ENCODE measurements at places on chromosomes 6 and 20.

GRCh38 chr6:167811442-167812087 is 15.1 kb upstream of the AFDN start:
- DNase-seq, result no peak

GRCh38 chr20:37353285-37353849 is 7.4 kb downstream of the SRC start:
- DNase-seq, result no peak

- DNase-seq, result no peak
Observed at GRCh38 chr20:57544838-57545564, 15.9 kb upstream of the PCK1 start.

GRCh38 chr6:139370999-139371345 is 3.5 kb downstream of the CITED2 start:
- no peak for DNase-seq

GRCh38 chr20:35899064-35899463 is 55.2 kb downstream of the SCAND1 start:
- DNase-seq, result no peak

DNA sequence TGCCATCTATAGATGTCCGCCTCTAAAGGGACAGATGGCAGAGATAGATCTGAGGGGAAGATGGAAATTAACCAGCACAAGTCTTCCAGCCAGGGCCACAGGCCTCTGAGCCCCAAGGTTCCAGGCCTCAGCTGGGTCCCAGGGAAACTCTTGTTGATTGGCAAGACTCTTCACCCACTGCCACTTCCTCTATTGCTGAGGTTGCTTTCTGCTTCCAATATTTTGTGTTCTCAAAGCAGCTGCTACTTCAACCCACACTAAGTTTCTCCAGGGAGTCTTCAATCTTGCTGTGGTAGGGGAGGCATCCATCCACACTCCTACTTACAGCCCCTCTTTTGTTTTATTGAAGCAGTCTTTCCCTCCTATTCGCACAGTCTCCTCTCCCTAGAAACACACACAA is 36.4 kb upstream of the SASH1 start:
- DNase-seq, result no peak

- no peak for DNase-seq
Observed at GRCh38 chr6:53862662-53863462, 68.1 kb downstream of the LRRC1 start.

- DNase-seq, result no peak
Observed at GRCh38 chr20:58084966-58085365, 143.5 kb downstream of the ANKRD60 start.

GRCh38 chr6:150715133-150715532 is 115.4 kb downstream of the PLEKHG1 start:
- DNase-seq, result no peak

DNA sequence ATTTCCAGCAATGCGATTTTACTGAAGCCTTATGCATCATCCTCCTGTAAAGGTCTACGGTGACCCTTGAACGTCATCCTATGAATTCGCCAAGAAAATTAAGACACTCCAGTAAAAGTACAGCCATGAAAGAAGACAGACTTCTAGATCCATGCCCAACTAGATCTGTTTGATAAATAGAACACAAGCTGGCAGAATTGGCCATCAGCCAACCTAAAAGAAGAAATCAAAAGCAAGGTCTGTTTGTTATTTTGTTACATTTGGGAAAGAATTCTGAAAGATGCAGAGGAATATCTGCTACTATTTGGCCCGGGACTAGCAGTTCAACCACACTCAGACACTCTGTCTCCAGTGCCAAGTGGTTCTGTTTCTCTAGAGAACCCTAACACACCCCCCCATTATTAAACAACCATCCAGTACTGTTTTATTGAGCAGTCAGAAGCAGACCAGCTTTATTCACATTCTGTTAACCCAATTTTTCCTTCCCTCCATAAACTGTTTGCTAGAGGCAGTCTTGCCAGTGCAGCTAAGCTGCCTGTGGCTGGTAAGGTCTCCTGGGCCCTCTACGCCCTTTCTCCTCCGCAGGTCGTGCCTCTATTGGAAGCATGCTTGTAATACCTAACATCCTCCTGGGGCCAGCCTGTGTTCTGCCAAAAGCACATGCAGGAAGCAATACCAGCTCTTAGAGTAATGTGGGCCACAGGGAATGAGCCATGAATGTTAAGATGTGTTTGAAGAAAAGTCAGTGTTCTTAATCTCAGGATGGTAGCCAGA is 30.7 kb downstream of the LY86 start:
- DNase-seq, result no peak

DNA sequence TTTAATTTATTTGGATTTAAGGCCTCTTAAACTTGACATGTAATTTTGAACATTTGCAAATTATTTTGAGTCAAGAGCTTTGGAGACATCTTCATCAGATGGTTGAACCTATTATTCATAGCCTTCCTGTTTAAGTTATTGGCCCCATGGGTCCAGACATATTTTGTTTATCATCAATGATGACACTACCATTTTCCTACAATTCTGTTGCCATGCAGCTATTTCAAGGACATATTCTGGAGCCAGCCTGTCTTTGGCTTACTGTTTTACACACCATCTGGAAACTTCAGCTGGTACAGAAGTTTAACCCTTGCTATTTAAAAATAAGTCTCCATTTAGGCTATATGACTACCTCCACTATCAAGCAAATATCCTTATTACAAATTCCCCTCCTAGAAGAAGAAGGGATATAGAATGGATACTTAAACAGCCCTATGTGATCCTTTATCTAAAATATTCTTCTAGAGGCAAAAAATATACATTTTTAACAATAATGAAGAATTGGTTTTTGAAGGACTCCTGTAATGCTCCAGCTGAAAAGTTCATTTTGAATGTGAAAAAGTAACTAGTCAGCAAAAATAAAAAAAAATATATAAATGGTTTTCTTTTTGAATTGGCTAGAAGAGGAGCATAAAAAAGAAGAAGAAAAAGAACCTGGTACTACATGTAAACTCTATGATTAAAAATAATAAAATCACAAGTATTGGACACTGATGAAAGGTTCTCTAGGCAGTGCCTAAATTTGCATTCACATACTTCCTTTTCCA is 544.0 kb upstream of the HS3ST5 start:
- DNase-seq, result no peak

DNA sequence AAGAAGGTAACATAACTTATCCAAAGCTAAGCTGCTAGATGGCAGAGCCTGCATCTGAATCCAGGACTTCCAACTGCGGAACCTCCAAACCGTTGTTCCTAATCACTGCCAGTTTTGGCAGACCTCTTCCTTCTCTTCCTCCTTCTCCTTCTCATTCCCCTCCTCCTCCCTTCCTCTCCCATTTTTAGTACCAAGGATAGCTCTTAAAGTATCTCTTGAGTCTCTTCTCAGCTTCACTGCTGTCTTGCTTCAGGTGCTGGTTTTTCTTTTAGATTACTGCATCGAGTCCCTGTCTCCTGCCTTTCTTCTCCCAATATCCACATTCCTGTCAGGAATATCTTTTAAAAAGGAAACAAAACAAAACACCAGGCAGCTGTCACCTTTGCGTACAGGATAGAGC is 77.1 kb downstream of the CDYL start:
- no peak for DNase-seq

- DNase-seq, result no peak
Observed at GRCh38 chr6:15243910-15244619, 1.8 kb upstream of the JARID2 start.

- no peak for DNase-seq
Observed at GRCh38 chr20:49445176-49445575, 37.3 kb downstream of the KCNB1 start.

DNA sequence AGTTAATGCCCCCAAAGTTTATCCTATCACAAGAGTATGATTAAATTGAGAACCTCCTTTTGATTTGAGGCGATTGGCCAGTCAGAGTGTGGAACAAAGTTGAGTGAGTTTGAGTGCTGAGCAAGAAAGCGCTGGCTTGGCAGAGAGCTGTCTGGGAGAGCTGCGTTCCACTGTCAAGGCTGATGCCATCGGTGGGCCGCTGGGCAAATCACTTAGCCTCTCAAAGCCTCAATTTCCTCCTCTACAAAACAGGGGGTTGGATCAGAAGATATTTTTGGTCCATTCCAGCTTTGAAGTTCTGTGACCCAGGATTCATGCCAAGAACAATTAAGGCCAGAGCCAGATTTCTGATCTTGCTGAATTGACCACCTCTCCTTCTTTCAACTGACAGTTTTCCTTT is 60.2 kb downstream of the TMEM242 start:
- DNase-seq, result no peak

DNA sequence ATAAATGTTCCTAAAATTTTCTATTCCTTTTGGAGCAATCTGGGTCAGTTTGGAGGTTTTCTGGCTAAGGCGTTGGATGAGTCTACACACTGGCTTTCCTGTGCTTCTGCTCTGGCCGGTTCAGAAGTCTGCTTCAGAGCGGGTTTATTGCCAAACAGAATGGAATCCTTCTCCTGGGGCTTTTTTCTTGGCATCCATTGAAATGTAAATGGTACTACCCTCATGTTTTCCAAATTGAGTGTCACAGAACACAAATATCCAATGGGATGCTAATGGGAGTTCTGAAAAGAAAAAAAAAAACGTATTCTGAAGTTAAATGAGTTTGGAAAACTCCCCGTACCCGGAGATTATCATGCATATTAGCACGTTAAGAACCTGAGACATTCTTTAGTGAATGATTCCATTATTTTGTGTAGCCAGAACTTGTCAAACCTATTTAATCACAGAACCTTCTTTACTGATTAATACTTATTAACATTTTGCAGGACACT is 930.3 kb downstream of the QKI start:
- no peak for DNase-seq

DNA sequence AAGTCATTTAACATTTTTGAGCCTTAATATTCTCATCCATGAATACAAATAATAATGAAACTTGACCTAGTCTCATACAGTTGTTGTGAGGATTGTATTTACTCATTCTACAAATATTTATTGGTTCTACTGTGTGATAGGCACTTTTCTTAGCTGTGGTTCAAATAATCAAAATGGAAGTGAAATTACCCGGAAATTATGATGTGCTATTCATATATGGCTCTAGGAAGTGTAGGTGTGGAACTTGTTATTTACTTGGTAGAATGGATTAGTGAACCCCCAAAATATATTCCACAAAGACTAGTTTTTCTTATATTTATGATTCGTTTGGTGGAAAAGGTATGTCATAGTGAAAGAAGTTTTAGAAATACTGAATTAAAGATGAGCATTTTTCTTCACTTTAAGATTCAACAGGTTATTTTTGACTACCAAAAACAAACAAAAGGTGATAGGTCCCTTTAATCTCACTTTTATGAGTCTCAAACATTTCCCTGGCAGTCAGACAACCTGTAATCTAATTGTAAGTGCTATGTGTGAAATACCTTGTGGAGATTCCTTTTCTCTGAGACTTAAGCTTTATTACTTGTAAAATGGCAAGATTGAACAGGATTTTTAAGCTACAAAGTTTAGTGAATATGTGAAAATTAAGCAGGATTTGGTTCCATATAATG is 77.8 kb downstream of the STXBP5 start:
- DNase-seq, result no peak

DNA sequence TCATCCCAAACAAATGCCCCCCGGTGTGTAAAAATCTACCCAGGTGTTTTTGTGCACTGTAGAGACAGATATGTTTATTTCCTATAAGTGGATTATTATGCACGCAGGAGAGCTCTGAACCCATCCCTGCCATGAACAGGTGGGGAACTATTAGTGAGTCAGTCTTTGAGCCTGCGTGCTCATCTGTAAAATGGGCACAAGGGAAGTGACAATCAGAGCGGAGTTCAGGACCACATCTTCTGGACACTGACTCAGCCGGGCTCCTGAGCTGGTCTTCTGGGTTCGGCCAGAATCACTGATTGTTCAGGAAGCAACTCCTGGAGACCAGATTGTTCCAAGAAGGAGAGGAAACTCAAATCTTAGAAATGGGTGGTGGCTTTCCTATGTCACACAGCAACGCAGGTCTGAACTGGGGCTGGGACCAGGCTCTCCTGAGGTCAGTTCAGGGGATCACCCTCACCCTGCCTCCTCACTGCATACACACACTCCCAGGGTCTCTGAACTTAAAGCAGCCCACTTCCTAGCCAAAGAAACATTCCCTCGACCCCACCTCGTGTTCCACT is 27.3 kb upstream of the TGM2 start:
- no peak for DNase-seq

GRCh38 chr6:37095997-37096396 is 74.0 kb upstream of the PIM1 start:
- DNase-seq, result no peak

GRCh38 chr6:134324766-134325165 is 6.9 kb upstream of the SGK1 start:
- DNase-seq, result no peak

GRCh38 chr20:33299111-33299603 is 16.1 kb downstream of the BPIFB1 start:
- DNase-seq, result peak; percentile 57

- DNase-seq, result no peak
Observed at GRCh38 chr6:15518057-15518456, 144.8 kb downstream of the DTNBP1 start.

GRCh38 chr6:41914869-41915530 is 5.9 kb downstream of the MED20 start:
- no peak for DNase-seq

GRCh38 chr6:76862936-76863335 is 600.4 kb downstream of the HTR1B start:
- DNase-seq, result no peak

- no peak for DNase-seq
Observed at GRCh38 chr6:69871107-69871506, 4.8 kb downstream of the COL19A1 start.

- DNase-seq, result no peak
Observed at GRCh38 chr20:36364506-36364905, 58.4 kb downstream of the DLGAP4 start.

DNA sequence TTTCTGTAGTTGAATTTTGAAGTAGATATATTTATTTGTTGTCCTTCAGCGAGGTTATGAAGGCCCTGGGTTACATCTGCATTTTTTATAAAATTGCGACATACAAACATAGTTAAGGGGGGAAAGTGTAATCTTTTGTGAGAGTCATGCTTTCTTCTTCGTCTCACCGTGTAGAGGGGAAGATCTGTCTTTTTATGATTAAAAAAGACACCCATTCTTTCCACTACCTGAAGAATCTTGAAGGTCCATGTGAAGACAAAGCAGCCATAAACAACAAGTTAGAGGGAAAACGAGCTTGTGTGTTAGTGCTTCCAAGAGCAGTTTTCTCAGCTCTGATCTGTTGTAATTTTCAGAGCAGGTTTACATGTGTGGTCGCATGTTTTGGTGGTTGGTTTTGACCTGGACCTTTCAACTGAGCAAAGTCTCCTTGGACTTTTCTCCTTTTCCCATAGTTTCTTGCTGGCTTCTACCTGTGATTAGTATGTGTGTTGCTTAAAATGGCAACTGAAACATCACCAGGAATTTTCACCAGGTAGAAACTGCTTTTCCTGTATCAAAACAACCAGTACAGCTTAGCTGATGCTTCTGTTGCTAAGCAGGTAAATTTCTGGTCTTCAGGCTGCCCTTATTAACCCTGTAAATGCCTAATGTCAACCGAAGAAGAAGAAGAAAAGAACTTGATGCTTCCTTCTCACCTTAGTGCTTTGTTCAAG is 37.3 kb downstream of the RREB1 start:
- DNase-seq, result no peak

GRCh38 chr20:42572320-42573016 is 617.2 kb downstream of the PTPRT start:
- DNase-seq, result no peak
